K562 (cell line): ENCODE measurements at places on chromosomes 6 and 20. TPM values are rescaled to one million over a fixed set of nuclear protein-coding genes. Genes with fewer than 3 reads are reported as not detected.

DNA sequence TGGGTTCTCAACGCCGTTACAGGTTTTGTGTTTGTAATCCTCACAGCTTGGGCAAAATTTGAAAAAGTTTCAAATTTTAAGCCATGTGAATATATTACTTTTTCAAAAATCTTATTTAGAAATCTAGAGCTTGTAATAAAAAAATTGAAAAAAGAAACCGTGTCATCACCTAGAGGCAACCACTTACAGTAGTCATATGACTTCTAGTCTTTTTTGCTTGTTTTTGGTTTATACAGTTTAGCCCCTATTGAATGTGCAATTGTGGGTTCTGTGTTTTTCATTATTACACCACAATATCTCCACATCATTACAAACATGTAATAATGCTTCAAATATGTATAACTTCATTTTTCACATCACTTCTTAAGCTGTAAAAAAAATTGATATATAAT, 888 bp downstream of the DYNLRB1 start:
- peak overlapping the region; percentile 67 for H3K4me3 ChIP-seq
- DNase-seq: no peak
- no peaks in the 10 kb centered on the region for H3K27me3 ChIP-seq
- H3K4me1 ChIP-seq: peaks cover 12% of the 10 kb centered on the region; the same call in 2 of the 3 replicates

- no peak overlapping the region for H3K27ac ChIP-seq
- H3K36me3 ChIP-seq: no peaks in the 10 kb centered on the region
Measured at GRCh38 chr20:57317316-57317788, 12.3 kb upstream of the SPO11 start.

The BHLHE23 gene
- not detected in 2 replicates for total RNA-seq

DNA sequence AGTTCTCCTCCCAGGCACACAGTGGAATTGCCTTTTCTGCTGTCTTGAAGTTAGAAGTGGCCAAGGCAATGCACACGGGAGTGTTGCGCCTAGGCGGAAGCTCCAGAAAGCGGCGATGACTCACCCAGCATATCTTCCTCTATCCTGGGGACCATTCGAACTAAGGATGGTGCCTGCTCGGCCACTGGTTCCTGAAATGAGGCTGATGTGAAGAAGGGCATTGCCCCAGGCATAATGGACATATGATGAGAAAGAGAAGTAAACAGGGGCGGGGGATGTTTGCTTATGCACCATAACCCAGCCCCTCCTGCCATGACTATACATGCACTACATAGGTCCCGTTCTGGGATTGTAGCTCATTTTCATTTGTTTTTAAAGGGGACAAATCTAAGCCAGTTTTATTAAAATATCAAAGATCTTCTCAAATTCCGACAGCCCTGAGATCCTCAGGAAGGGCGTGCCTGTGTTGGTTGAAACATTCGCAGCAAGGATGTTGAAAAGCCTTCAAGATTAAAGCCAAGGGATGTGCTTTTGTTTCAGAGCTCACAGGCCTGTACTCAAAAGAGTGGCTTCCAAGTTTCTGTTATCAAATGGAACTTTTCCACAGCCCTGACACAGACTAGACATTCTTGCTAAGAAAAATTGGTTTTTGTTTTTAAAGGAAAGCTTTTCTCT, 218.5 kb downstream of the LY86 start:
- no peaks in the 10 kb centered on the region; the same call in 1 of the 2 replicates for H3K4me1 ChIP-seq
- no peaks in the 10 kb centered on the region for H3K36me3 ChIP-seq
- peak; percentile 49 for DNase-seq
- H3K27ac ChIP-seq: no peak overlapping the region
- H3K27me3 ChIP-seq: peaks cover 39% of the 10 kb centered on the region; the same call in 2 of the 3 replicates

DNA sequence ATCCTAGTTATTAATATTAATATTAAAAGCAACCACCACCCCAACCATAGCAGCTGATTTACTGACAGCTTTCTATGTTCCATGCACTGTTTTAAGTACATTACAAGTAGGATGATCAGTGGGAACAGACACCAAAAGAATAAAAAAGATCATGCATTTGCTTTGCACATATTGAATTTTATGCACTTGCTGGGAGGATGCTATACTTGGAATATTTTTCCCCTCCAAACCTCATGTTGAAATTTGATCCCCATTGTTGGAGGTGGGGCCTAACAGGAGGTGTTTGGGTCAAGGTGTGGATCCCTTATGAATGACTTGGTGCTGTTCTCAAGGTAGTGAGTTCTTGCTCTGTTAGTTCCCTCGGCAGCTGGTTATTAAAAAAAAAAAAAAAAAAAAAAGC, 178.9 kb upstream of the MYLIP start:
- H3K27ac ChIP-seq: no peak overlapping the region
- no peaks in the 10 kb centered on the region for H3K27me3 ChIP-seq
- H3K4me1 ChIP-seq: peaks cover 22% of the 10 kb centered on the region
- H3K4me3 ChIP-seq: no peak overlapping the region
